ENCODE measurements at places on chromosomes 12 and 14.

GRCh38 chr12:110001596-110001995, 2.4 kb downstream of the ANKRD13A start:
- no peak for DNase-seq

GRCh38 chr14:76810953-76811400, 1.7 kb downstream of the ANGEL1 start:
- no peak for DNase-seq

DNA sequence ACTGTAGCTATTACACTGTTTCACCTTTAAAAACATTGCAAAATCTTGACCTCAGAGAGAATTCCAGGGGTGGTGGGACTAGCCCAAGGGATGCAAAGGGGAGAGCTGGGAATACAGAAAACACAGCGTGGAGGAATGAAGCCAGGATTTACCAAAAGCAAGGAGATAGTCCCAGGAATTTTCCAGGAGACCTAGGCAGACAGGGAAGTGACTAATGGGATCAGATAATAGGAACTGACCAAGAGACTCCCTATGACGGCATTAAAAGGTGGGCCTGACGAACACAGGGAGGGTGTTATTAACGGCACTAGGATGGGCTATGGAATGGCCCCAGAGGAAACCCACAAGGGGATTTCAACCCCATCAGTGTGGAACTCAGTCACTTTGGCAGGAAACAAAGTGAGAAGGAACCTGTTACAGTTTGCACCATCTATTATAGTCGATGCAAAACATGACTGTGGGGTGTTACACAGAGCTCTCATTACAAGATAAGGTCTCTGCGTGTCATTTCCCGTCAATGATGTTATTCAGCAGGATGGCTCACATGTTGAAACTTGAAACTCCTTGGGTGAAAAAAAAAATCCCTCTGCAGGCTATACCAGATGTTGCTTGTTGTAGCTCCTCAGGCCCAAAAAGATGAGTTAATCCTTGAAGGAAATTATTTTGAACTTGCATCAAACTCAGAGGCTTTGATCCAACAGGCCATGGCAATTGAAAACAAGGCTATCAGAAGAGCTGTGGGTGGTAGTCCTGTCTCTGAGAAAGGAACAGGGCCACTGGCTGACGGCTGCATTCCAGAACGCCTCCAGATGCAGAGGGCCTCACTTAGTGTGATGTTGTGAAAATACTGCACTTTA, 58.7 kb downstream of the DRAM1 start:
- DNase-seq: no peak

DNA sequence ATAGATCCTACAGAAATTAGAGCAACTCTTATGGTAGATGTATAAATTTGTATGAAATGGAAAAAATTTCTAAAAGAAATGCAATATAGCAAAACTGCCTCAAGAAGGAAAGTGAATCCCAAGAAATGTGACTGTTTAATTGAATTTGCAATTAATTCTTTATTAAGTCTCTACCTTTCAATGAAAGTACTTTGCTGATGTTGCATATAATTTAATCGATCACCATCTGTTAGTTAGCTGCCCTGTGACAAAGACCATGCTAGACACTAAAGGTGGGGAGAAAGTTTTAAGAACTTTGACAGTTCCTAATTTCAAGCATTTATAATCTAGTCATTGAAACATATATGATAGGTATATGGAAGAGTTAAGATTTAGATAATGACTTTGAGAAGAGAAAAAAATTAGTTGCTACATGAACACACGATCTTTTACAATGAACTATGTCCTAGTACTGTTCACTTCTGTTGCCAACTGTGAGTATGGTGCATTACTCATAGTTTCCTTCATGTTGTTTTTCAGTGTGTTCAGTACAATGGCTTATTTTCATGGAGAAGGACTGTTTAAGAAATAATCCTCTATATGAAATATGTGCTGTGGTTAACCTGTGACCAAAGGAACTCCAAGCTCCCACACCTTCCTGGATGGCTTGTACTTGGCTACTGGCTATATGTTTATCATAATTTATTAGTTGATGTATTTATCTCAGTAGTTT, 128.4 kb downstream of the METTL25 start:
- no peak for DNase-seq

DNA sequence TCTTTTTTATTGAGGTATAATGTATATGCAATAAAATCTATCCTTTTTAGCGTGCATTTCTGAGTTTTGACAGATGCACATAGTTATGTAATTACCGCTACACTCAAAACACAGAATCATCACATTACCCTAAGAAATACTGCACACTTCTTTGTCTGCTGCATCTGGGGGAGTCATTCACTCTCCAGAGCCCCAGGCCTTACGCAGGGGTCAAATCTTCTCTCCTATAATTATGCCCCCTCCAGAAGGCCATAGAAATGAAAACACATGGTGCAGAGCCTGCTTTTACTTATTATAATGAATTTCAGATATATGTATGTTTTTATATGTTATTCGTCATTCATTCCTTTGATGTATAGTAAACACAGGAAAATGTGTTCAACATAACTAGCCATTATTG, 296.5 kb upstream of the TMEM132C start:
- DNase-seq: no peak

- DNase-seq: no peak
Observed at GRCh38 chr14:68409387-68409786, 383.5 kb downstream of the ZFP36L1 start.

GRCh38 chr14:99316281-99317163, 44.5 kb upstream of the BCL11B start:
- DNase-seq: no peak

DNA sequence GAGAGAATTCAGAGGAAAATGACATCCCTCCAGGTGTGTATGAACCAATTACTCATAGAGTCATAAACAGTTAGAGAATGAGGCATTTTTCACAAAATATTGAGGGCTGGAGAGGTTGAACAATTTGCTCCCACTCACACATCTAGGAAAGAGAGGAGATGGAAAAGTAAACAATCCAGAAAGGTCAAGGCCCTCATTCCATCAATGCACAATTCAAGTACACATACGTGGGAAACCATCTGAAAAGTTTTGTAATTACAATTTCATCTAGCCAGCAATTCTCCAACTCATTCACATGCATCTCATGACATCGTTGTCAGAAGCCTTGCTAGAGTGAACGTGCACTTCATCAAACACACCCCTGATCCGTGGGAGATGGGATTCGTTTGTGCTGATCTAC, 15.7 kb upstream of the BCL2L14 start:
- no peak for DNase-seq

- no peak for DNase-seq
Observed at GRCh38 chr14:60845523-60845922, 111.0 kb downstream of the MNAT1 start.

GRCh38 chr14:82562881-82563280, 1029.2 kb upstream of the SEL1L start:
- DNase-seq: no peak

GRCh38 chr12:87953256-87953860, 75.8 kb downstream of the C12orf50 start:
- no peak for DNase-seq

DNA sequence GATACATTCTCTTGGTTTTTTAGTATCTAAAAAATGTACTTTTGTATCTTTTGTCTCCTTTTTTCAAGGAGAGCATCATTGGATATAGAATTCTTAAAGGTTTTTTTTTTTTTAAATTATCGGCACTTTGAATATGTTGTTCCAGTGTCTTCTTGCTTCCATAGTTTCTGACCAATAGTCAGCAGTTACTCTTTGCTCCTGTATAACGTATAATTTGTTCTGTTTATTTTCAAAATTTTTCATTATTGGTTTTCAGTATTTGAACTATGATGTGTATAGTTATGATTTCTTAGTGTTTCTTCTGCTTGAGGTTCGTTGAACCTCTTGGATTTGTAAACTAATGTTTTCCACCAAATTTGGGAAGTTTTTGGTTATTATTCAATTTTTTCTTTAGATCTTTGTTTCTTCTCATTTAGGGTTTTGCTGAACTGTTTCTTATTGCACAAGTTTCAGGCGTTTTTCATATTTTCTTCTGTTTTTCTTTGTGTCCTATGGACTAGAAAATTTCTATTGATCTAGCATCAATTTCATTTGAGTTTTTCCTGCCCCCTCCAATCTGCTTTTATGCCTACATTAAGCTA, 93.9 kb downstream of the PLBD1 start:
- DNase-seq: no peak

GRCh38 chr12:87008785-87009384, 752.7 kb upstream of the MGAT4C start:
- DNase-seq: no peak

DNA sequence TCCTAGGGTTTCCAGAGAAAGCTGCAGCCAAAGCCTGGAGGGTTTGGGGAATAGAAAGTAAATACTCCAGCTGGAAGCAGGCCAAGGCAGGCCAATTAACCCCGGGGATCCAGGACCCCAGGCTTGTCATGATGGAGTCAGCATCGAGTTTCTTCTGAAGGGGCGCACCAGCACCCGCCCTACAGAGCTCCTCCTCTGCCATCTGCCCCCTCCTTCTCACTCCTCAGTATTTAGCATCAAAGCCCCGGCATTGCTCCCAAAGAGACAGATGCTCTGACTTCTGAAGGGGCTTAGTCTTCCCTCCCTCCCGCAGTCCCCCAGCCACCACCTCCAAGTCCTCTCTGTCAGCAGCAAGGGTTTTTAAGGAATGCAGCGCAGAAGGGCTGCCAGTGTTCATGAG, 285.1 kb upstream of the NOS1 start:
- DNase-seq: no peak

DNA sequence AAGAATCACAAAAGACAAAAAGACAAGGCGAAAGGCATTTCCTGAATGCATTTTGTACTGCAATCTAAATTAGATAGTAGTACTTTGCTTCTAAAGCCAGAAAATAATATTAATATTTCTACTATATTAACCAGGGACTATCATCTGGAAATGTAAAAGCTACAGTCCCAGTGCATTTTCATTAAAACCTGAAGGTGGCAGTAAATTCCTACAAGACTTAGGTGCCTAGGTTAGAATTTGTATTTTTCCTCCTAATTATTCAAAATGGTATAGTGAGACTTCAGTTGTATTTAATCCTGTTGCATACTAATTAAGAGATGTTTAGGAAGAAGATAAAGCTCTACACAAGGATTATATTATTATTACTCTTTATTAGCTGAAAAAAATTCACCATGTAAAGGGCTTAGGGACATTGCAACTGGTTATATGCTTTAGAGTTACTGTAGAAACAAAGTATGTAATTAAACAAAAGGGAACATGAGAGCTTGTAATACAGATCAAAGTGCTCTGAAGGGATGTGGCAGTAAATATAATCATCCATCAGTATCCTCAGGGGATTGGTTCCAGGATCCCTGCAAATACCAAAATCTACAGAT, 53.6 kb downstream of the BRMS1L start:
- no peak for DNase-seq

DNA sequence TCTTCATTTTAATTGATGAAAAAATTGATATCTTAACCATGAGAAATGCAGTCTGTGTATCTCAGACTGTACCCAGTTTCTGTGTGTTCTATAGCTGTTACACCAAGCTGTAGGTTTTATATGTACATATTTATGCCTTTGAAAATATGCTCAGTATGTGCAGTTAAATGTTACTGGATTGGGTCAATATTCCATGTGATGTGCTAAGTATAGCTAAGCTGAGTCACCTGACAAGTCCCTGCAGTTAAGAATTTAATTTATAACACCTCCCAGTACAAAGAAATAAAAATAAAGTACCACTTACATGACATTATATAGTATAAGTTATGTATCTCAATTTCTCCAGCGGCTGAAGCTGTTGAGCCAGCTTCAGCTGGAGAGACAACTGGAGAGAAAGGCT, 984.0 kb downstream of the GALC start:
- no peak for DNase-seq

- DNase-seq: no peak
Observed at GRCh38 chr12:62260733-62261683, 804 bp downstream of the USP15 start.

GRCh38 chr12:94042321-94042720, 106.1 kb upstream of the PLXNC1 start:
- DNase-seq: no peak

DNA sequence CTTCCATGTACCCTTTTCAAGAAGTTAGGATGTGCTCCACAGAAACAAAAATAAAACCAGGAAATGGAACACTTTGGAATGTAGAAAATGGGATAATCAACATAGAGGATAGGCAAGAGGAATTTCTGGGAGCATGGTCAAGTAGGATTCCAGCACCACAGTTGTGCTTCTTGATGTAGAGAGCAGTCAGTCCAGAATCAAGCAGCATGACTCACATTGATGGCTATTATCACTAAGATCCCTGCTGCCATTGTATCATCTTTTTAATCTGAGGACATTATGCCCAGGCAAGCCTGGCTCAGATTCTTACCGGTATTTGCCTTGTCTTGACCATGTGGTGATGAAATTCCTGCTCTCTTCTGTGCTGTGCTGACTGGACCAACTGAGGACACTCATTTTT, 5.7 kb downstream of the ETFRF1 start:
- DNase-seq: no peak

GRCh38 chr12:53472056-53472582, 20.2 kb downstream of the PCBP2 start:
- no peak for DNase-seq

DNA sequence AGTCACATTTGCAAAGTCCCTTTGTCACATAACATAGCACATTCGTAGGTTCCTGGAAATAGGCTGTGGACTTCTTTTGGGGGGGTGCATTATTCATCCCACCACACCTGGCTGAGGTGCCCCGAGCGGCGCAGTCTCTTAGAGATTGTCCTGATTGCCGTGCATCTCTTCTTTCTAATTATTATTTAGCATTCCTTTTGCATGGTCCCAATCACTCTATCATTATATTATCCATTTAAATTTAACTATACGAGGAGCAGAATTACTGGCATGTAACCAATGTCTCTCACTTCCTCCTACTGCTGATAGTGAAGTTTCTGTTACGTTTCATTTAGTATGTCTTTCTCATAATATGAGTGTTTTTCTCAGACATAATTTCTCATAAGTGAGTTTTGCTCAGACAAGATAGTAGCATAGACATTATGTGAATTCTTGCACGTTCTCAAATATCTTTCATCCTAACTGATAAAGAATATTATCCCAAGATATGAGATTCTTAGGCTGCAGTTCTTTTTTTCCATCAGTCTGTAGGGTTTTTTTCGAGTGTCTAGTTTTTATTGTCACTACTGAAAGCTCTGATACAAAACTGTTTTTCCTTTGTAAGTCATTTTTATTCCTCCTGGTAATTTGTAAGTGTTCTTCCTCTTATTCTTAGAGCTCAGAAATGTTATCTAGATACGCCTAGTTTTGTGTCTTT, 444.3 kb downstream of the NELL2 start:
- no peak for DNase-seq

GRCh38 chr14:68671909-68672308, 121.0 kb downstream of the ZFP36L1 start:
- DNase-seq: no peak
